ENCODE measurements at places on chromosomes 4 and X.

- H3K36me3 ChIP-seq, result no peaks in the 10 kb centered on the region
- no peaks in the 10 kb centered on the region for H3K27me3 ChIP-seq
- H3K4me1 ChIP-seq, result peaks cover 10% of the 10 kb centered on the region
- no peak overlapping the region for H3K27ac ChIP-seq
- DNase-seq, result peak; percentile 58
These were observed 28.1 kb downstream of the SLC25A43 start for GRCh38 chrX:119427024-119427794.

- DNase-seq, result no peak
- H3K4me1 ChIP-seq, result no peaks in the 10 kb centered on the region
- H3K36me3 ChIP-seq, result no peaks in the 10 kb centered on the region
- H3K27me3 ChIP-seq, result no peaks in the 10 kb centered on the region
These were observed 20.8 kb downstream of the ARHGEF6 start for GRCh38 chrX:136759968-136760367.

DNA sequence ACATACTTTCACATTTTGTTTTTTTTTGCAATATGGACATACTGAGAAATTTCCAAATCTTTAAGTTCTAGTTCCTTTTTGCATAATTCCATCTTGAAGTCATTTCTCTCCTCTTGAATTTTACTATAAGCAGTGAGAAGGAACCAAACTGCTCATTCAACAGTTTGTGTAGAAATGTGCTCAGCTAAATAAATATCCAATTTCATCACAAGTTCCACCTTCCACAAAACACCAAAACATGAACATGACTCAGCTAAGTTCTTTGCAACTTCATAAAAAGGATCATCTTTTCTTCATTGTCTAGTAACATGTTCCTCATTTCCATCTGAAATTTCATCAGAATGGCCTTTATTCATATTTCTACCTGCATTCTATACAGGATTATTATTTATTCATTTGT is 77.3 kb upstream of the FGF13 start:
- DNase-seq, result no peak
- no peaks in the 10 kb centered on the region for H3K4me1 ChIP-seq
- H3K36me3 ChIP-seq, result no peaks in the 10 kb centered on the region
- no peak overlapping the region for H3K4me3 ChIP-seq
- H3K27me3 ChIP-seq, result no peaks in the 10 kb centered on the region

- no peaks in the 10 kb centered on the region for H3K36me3 ChIP-seq
- no peak overlapping the region for H3K27ac ChIP-seq
- DNase-seq, result no peak
- no peaks in the 10 kb centered on the region for H3K4me1 ChIP-seq
- H3K27me3 ChIP-seq, result no peaks in the 10 kb centered on the region
- H3K4me3 ChIP-seq, result no peak overlapping the region
These were observed 19.2 kb downstream of the CC2D2A start for GRCh38 chr4:15488658-15489470.

DNA sequence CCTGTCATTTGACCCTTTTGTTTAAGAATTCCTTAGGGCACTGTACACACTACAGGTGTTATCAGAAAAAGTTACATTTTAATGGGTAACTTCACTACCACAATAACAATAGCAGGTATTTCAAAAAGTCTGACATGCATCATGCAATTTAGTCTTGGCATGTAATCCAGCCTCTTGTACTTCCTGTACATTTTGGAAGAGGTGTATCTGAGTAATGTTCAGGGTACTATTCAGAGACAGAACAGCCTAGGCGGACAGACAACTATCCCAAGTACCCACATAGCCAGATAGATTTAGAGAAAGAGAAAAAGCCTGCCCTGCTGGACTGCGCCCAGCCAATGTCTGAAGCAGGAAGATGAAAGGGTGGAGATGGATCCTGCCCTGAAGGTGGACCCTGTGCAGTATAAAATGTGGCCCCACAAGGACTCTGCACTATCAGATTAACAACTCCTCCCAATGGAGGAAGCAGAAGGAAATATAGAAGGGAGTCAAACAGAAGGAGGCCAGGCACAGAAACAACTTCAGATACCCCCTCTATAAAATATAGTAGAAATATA is 8.5 kb downstream of the UGT2B7 start:
- H3K4me3 ChIP-seq, result no peak overlapping the region
- no peaks in the 10 kb centered on the region for H3K36me3 ChIP-seq
- no peaks in the 10 kb centered on the region for H3K4me1 ChIP-seq
- no peaks in the 10 kb centered on the region for H3K27me3 ChIP-seq

GRCh38 chr4:140740422-140740821 is 15.8 kb downstream of the TBC1D9 start:
- no peak overlapping the region for H3K4me3 ChIP-seq
- no peaks in the 10 kb centered on the region for H3K27me3 ChIP-seq
- peaks cover 16% of the 10 kb centered on the region for H3K4me1 ChIP-seq
- no peaks in the 10 kb centered on the region for H3K36me3 ChIP-seq
- DNase-seq, result no peak

DNA sequence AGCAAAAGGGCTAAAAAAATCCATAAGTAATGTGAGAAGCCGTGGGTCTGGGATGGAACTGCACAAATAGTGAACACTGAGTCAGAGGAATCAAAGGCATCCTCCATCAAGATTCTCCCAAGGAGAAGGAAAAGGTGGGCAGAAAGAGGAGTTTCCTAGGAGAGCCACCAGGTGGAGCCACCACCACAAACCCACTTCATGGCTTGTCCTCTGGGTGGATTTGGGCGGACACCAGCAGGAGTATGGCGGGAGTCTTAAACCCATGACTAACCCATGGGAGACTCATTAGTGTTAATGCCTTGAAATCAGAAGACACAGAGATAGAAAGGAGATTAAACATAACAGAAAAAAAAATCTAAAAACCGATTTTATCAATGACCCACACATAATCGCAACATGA is 147.7 kb downstream of the SH3KBP1 start:
- no peaks in the 10 kb centered on the region for H3K36me3 ChIP-seq
- DNase-seq, result peak; percentile 63
- H3K27ac ChIP-seq, result no peak overlapping the region
- no peaks in the 10 kb centered on the region for H3K27me3 ChIP-seq

DNA sequence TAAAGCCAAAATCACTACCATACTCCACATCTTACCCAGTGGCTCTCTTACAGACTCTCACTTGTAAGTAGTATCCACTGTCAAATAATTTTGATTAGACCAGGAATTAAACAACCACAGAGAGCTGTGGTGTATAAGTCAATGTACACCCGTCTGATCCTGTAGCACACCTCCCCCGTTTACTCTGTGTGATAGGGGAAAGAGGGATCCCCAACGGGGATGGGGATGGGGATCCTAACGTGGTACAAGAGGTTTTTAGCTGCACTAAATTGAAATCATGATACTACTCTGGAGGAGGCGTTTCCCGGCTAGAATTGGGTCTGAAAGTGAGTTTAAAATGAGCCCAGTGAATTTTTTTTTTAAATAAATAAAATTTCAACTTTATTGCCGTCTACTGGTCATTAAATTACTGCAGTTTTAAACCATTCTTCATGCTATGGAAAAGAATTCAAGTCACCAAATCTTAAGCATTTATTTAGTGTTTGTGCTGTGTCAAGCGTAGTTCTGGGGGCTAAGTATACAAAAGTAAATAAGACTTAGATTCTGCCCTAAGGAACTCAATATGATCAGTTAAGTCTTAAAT is 76.6 kb downstream of the INTS12 start:
- DNase-seq, result no peak
- peaks cover 1% of the 10 kb centered on the region for H3K4me1 ChIP-seq
- no peaks in the 10 kb centered on the region for H3K27me3 ChIP-seq
- no peak overlapping the region for H3K4me3 ChIP-seq
- H3K27ac ChIP-seq, result no peak overlapping the region

GRCh38 chr4:87521319-87521718 is 7.9 kb downstream of the SPARCL1 start:
- no peaks in the 10 kb centered on the region for H3K36me3 ChIP-seq
- no peak overlapping the region for H3K4me3 ChIP-seq
- no peak overlapping the region for H3K27ac ChIP-seq
- peaks cover 19% of the 10 kb centered on the region for H3K4me1 ChIP-seq

- DNase-seq, result no peak
- no peaks in the 10 kb centered on the region for H3K36me3 ChIP-seq
- H3K4me1 ChIP-seq, result no peaks in the 10 kb centered on the region
- H3K4me3 ChIP-seq, result no peak overlapping the region
- H3K27ac ChIP-seq, result no peak overlapping the region
- no peaks in the 10 kb centered on the region for H3K27me3 ChIP-seq
These were observed 102.3 kb upstream of the MTM1 start for GRCh38 chrX:150465881-150466775.

GRCh38 chr4:24915121-24915922 is 2.5 kb upstream of the CCDC149 start:
- H3K27ac ChIP-seq, result no peak overlapping the region
- no peak overlapping the region for H3K4me3 ChIP-seq
- peak; percentile 49 for DNase-seq
- H3K36me3 ChIP-seq, result no peaks in the 10 kb centered on the region
- peaks cover 10% of the 10 kb centered on the region for H3K4me1 ChIP-seq

- no peaks in the 10 kb centered on the region for H3K27me3 ChIP-seq
- no peak for DNase-seq
These were observed 44.2 kb downstream of the ABHD18 start for GRCh38 chr4:128009428-128009827.

DNA sequence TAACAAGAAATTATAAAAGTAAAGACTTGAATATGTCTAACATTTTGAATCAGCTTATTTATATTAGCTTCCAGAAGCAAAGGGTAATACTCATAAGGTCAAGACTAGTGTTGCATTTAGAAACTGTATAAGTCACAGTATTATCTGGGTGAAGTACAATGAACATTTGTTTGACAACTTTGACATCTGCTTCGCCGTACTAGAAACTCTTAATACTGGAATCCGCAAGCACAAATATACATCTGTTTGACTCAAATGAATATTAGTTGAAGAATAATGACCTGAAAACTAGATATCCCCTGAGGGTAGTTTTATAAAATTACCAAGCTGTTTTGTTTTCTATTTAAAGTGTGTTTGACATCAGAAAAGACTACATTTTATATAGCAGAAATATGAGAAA is 135.4 kb upstream of the ATOH1 start:
- H3K36me3 ChIP-seq, result no peaks in the 10 kb centered on the region
- DNase-seq, result no peak
- H3K27me3 ChIP-seq, result no peaks in the 10 kb centered on the region
- no peaks in the 10 kb centered on the region for H3K4me1 ChIP-seq

DNA sequence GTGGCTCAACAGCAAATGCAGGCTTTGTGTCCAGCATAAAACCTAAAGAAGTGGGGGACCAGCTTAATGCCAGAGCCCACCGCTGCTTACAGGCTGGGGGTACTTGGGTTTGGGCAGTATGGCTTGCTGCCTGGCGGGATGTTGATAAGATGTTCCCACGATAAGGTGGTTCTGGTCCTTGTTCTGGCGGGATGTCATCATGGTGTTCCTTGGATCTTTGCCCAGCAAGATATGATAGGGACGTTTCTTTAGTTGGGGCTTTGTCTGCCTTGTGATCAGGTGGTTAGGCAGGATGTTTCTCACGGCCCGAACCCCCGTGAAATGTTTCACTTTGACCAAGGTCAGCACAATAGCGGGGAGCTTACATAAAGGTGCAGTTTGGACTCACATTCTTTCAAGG is 35.3 kb downstream of the PNPLA4 start:
- H3K27ac ChIP-seq, result no peak overlapping the region
- no peak for DNase-seq
- no peaks in the 10 kb centered on the region for H3K4me1 ChIP-seq
- no peaks in the 10 kb centered on the region for H3K36me3 ChIP-seq
- no peaks in the 10 kb centered on the region for H3K27me3 ChIP-seq

DNA sequence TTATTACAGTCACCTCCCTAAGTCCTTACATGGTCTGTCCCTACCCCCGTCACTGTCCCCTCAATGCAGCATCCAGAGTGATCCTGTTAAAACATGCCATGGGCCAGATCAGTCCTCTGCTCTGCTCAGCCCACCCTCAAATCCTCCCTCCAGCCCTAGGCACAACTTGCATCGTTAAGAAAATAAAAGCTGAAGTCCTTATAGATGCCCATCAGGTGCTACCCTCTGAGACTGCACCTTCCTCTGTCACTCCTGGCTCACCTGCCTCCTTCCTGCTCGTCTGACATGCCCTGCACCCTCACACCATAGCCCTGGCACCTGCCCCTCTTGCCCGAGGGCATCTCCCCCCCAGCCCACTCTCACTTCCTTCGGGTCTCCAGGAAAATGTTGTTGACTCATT is 4.1 kb downstream of the STK32B start:
- H3K27me3 ChIP-seq, result peaks cover 44% of the 10 kb centered on the region
- no peak for DNase-seq
- H3K4me3 ChIP-seq, result no peak overlapping the region
- H3K4me1 ChIP-seq, result peaks cover 4% of the 10 kb centered on the region
- H3K36me3 ChIP-seq, result no peaks in the 10 kb centered on the region
- H3K27ac ChIP-seq, result no peak overlapping the region

DNA sequence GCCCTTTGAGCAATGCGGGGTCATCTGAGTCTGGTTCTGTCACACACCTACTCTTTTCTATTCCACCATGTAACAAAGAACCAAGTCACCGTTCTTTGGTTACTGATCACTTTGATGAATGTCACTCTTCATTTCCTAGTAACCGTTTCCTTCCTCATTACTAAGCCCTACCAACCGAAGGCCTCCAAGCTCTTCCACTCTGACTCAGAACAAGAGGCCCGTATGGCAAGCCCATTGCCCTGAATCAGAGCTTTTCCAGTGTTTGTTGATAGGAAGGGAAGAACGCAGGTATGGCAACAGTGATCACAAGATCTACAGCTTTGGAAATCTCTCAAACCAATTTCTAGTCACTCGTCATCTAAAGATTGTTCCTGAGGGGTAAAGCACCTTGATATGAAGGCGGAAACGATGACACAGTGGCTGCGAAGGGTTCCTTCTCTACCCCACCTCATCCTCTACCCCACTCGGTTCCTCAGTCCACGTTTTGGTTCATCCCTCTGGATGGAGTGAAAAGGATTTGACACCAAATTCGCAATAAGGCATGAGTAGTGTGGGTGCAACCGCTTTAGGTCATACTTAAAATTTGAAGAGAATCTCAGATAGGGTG is 28.0 kb upstream of the CD40LG start:
- H3K4me3 ChIP-seq, result no peak overlapping the region
- H3K36me3 ChIP-seq, result no peaks in the 10 kb centered on the region

DNA sequence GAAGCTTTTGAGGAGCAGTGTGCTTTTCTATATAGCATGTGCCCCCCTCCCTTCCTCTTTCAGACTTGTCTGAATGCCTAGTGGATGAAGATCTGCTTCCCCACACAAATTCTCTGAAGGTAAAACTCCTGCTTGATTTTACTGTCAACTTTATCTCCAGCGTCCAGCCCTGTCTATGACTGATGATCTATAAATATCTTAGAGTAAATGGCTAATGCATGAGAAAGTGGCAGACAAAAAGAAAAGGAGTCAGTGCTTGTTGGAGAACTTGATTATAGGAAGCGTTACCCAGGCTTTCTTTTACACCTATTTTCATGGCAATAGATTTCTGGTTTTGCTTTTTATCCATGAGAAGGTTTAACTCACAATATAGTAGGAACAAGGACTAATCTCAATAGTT is 168.3 kb upstream of the HS3ST1 start:
- no peaks in the 10 kb centered on the region for H3K36me3 ChIP-seq
- H3K27me3 ChIP-seq, result no peaks in the 10 kb centered on the region
- no peak overlapping the region for H3K4me3 ChIP-seq
- no peak overlapping the region for H3K27ac ChIP-seq
- H3K4me1 ChIP-seq, result no peaks in the 10 kb centered on the region

GRCh38 chr4:105992641-105993305 is 97.5 kb downstream of the NPNT start:
- H3K36me3 ChIP-seq, result no peaks in the 10 kb centered on the region
- no peaks in the 10 kb centered on the region for H3K4me1 ChIP-seq
- H3K4me3 ChIP-seq, result no peak overlapping the region
- DNase-seq, result no peak
- H3K27me3 ChIP-seq, result no peaks in the 10 kb centered on the region
- H3K27ac ChIP-seq, result no peak overlapping the region

GRCh38 chr4:92421920-92422319 is 118.2 kb downstream of the GRID2 start:
- H3K27me3 ChIP-seq, result no peaks in the 10 kb centered on the region
- no peaks in the 10 kb centered on the region for H3K4me1 ChIP-seq

All from neural progenitor cell (in vitro differentiated cells).